Heart left ventricle (tissue), 16 donors: ENCODE measurements at places on chromosomes 16 and 17. TPM values are rescaled to one million over a fixed set of nuclear protein-coding genes. Genes with fewer than 3 reads are reported as not detected.
A peak's percentile ranks its signal among the peaks of the same experiment; 100 is the strongest.

- no peak for DNase-seq
Observed at GRCh38 chr17:75398279-75398678, 7.2 kb downstream of the GRB2 start.

DNA sequence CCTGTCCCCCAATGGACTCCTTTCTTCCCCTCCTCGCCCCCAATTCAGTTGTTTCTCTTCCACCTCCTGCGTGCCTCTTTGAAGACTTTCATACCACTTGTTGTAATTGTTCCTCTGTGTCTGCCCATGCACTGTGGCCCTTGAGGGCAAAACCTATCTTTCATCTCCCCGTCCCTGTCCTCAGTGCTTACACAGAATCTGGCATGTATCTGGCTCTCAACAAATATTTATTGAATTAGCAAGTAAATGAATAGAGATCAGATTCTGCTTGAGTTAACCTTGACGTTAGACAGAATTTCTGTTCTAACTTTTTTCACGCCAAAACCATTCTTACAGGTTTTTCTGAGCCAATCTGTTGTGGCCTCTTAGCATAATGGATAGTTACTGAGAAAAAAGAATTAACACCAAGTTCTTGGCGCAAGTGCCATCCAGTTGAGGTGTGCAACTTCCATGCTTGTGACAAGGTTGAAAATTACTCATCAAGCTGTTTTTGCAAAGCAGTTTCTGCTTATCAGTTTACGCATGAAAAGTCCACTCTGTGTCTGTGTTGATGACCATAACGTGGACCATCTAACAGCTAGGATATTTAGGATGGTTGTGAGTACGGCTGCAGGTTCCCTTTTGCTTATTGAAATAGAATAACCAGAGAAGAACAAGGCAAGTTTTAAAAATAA, 215.1 kb downstream of the PRKCA start:
- no peak for DNase-seq

Gene CPHXL
- total RNA-seq = not detected

Gene CCDC144A
- 0.75 TPM for total RNA-seq

Gene MRPL28
- total RNA-seq = 85.5 TPM

Gene RNF166
- 15.4 TPM for total RNA-seq

- DNase-seq = peak; percentile 81
Observed at GRCh38 chr17:77465358-77466041, 324.7 kb downstream of the SEC14L1 start.

DNA sequence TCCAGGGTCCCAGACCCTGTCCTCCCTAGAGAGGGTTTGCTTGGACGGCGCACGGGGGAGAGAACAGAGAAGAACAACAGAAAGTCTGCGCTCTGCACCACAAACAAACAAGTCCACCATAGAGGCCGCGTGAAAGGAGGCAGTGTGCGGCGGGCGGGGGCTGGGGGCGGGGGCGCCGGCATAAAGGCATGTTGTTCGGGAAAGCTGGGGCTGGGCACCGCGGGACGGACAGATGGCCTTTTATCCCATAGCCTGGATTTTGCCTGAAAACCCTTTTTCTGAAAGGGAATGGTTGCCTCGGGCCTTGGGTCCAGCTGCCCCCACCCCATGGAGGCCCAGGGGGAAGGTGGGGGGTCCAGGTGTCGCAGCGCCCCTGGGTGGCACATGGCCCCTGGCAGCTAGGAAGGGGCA, 26.0 kb downstream of the FA2H start:
- DNase-seq = no peak

DNA sequence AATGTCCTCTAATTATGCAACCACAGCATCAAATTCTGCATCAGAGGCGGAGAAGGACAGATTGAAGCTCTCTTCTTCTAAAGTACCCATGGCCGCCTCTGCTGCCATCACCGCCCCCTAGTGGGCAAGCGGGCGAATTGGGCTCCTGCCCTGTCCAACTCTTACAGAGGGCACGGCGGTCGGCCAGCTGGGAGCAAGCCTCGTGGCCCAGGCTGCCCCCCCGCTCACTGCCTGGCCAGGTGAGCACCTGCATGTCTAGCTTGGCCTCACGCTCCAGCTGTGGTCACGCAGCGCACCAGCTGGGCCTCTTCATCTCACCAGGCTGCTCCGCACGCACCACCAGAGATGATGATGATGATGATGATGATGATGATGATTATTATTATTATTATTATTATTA, 146.1 kb upstream of the TOM1L1 start:
- DNase-seq = no peak

DNA sequence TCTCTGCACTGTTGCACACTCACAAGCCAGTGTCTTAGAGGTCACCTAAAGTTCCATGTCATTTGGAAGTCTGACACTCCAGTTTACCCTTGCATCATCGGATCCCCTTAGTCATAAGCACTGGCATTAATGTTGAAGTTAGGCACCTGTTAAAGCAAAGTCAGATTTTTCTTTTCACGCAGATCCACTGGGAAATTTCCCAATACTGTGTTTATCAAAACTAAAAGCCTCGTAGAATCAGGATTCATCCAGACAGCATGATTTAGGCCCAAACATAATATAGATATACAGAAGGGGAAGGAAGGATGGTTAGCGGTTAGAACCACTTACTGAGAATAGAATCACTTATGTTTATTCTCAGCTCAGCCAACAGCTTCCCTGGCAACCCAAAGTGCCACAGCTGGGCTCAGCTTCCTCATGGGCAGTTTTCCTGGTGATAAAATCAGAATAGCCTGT, 30.1 kb upstream of the HAPSTR1 start:
- DNase-seq = peak; percentile 67

DNA sequence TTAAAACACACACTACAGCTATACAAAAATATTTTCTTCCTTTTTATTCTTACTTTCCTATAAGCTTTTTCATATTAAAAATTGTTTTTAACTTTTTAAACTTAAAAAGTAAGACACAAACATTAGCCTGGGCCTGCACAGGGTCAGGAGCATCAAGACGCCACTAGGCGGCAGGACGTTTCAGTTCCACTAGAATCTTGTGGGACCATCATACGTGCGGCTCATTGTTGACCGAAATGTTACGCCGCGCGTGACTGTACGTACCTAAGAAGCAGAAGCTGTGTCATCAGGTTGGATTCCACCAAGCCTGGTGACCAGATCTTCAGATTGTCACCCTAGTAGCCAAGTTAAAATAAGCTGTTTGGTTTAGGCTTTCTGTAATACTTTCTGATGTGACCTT, 47.1 kb downstream of the USP10 start:
- DNase-seq = no peak
